AG09319 (cell line): ENCODE measurements at places on chromosomes 5 and 9.

- DNase-seq: no peak
Observed at GRCh38 chr9:120928015-120928482, 1.5 kb upstream of the TRAF1 start.

DNA sequence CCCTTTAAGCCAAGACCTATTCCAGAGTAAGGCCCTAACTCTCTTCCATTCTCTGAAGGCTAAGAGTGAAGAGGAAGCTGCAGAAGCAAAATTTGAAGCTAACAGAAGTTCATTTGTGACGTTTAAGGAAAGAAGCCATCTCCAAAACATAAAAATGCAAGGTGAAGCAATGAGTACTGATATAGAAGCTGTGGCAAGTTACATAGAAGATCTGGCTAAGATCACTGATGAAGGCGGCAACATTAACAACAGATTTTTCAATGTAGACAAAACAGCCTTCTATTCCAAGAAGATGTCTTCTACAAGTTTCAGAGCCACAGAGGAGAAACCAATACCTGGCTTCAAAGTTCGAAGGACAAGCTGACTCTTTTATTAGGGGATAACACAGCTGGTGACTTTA lies 1143.4 kb downstream of the CDH12 start:
- no peak for DNase-seq

DNA sequence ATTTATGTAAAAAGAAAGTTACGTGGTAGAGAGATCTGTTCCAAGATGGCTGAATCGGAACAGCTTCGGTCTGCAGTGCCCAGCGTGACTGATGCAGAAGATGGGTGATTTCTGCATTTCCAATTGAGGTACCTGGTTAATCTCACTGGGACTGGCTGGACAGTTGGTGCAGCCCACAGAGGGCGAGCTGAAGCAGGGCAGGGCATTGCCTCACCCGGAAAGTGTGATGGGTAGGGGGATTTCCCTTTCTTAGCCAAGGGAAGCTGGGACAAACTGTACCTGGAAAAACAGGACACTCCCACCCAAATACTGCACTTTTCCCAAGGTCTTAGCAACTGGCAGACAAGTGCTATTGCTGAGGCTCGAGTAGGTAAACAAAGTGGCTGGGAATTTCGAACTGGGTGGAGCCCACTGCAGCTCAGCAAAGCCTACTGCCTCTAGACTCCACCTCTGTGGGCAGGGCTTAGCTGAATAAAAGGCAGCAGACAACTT lies 13.1 kb upstream of the HSD17B4 start:
- DNase-seq: no peak

DNA sequence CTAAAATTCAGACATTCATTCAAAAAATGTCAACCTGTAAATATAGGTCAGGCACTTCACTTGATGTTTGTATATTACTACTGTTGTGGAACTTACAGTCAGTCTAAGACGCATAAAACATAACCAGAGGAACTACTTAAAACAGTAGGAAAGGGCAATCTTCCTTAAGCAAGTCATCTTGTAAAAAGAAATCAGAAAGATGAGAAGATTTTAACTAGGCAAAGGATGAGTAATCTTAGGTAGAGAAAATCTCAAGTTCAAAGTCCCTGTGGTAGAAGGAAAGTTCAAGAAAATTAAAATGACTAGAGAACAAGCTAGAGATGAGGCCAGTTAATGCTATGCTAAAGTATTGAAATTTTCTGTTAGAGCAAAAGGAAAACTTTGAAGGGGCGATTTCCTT lies 152.4 kb downstream of the RAPGEF6 start:
- DNase-seq: no peak

GRCh38 chr5:81779916-81780266 lies 29.0 kb upstream of the SSBP2 start:
- no peak for DNase-seq
